ENCODE measurements at places on chromosomes 6 and 20. TPM values are rescaled to one million over a fixed set of nuclear protein-coding genes. Genes with fewer than 3 reads are reported as not detected.

DNA sequence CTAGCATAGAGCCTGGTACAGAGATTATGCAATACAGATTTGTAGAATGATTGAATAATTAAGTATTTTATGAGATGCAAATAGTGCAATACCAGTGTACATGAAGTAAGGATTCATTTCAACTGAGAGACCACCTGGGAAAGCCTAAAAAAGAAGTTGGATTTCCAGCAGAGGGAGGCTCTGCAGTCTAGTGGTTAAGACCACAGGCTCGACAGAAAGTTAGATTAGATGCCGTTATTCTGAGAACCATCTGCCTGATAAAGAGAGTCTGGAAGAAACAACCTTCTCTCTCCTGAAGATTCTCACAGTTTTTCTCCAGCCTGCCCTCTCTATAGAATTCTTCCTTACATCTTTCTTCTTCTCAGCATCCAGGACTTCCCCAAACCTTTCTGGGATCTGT lies 13.6 kb upstream of the TNFRSF21 start:
- no peak overlapping the region for H3K27ac ChIP-seq
- no peak for DNase-seq
- H3K4me3 ChIP-seq = no peak overlapping the region
- no peaks in the 10 kb centered on the region for H3K4me1 ChIP-seq
- no peaks in the 10 kb centered on the region for H3K36me3 ChIP-seq

- DNase-seq = no peak
- H3K27ac ChIP-seq = no peak overlapping the region
- H3K4me1 ChIP-seq = no peaks in the 10 kb centered on the region
- H3K36me3 ChIP-seq = no peaks in the 10 kb centered on the region
Observed at GRCh38 chr6:75169689-75170586, 35.9 kb downstream of the COL12A1 start.

The PCMTD2 gene
- total RNA-seq = 34.5 TPM

GRCh38 chr6:138429761-138430160 lies 25.7 kb downstream of the HEBP2 start:
- no peaks in the 10 kb centered on the region for H3K36me3 ChIP-seq
- DNase-seq = no peak
- no peak overlapping the region for H3K27ac ChIP-seq
- no peak overlapping the region for H3K4me3 ChIP-seq

- H3K27ac ChIP-seq = no peak overlapping the region
- H3K27me3 ChIP-seq = no peaks in the 10 kb centered on the region
- H3K4me3 ChIP-seq = no peak overlapping the region
Observed at GRCh38 chr20:42074944-42075343, 456.8 kb upstream of the CHD6 start.

The SLC22A7 gene
- total RNA-seq = 0.80 TPM

DNA sequence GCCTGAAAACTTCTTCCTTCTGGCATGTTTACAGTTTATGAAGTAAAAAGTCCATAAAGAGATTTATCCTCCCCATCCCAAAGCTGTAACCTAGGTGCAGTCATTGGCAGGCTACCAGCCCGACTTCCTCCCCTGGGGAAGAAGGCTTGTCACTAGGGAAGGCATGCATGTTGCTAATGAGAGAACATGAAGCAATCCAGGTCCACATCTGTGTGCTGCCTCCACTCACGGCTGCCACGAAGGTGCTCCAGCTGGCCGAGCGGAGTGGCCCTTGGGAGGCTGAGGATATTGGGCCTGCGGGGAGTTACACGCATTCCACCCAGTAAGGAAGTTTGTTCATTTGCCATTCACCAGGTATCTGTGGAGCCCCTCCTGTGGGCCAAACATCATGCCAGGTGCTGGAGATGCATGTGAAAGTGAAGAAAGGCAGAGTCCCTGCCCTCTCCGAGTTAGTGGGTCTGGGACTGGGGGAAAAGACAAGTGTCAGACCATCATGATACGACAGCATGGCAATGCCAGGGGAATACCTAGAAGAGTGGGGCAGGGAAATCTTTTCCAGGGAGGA lies 257.0 kb downstream of the NRN1 start:
- no peak overlapping the region for H3K27ac ChIP-seq
- DNase-seq = no peak
- no peak overlapping the region for H3K4me3 ChIP-seq
- H3K36me3 ChIP-seq = no peaks in the 10 kb centered on the region
- H3K27me3 ChIP-seq = no peaks in the 10 kb centered on the region

GRCh38 chr6:71476371-71476770 lies 187.8 kb downstream of the OGFRL1 start:
- H3K27me3 ChIP-seq = no peaks in the 10 kb centered on the region
- H3K36me3 ChIP-seq = no peaks in the 10 kb centered on the region
- no peak overlapping the region for H3K27ac ChIP-seq
- H3K4me1 ChIP-seq = no peaks in the 10 kb centered on the region
- H3K4me3 ChIP-seq = no peak overlapping the region

DNA sequence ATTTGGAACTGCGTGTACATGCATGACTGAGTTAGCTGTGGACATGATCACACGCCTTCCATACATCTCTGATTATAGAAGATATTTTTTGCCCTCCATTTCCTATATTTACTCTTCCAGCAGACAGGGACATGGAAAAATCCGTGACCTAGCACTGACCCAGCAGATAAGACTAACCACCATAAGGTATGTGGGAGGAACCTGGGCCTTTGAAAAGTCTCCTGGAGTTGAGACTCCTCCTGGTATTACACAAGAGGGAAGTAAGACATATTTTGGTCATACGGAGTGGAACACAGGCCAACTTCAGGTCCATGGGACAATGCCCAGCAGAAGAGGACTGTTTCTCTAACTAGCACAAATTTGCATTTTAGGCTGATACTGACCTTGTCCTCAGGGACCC lies 13.7 kb upstream of the SIRPB1 start:
- no peak overlapping the region for H3K27ac ChIP-seq
- no peak for DNase-seq

- no peak overlapping the region for H3K4me3 ChIP-seq
- DNase-seq = no peak
- no peaks in the 10 kb centered on the region for H3K36me3 ChIP-seq
- H3K27me3 ChIP-seq = no peaks in the 10 kb centered on the region
- H3K4me1 ChIP-seq = no peaks in the 10 kb centered on the region
- H3K27ac ChIP-seq = no peak overlapping the region
Observed at GRCh38 chr6:62492192-62492822, 206.3 kb upstream of the KHDRBS2 start.

The SRSF12 gene
- total RNA-seq = not detected

- no peaks in the 10 kb centered on the region for H3K36me3 ChIP-seq
- DNase-seq = peak; percentile 84
- no peaks in the 10 kb centered on the region for H3K4me1 ChIP-seq
- H3K27ac ChIP-seq = no peak overlapping the region
- H3K27me3 ChIP-seq = no peaks in the 10 kb centered on the region
Observed at GRCh38 chr20:19692685-19693119, 65.4 kb upstream of the RIN2 start.

DNA sequence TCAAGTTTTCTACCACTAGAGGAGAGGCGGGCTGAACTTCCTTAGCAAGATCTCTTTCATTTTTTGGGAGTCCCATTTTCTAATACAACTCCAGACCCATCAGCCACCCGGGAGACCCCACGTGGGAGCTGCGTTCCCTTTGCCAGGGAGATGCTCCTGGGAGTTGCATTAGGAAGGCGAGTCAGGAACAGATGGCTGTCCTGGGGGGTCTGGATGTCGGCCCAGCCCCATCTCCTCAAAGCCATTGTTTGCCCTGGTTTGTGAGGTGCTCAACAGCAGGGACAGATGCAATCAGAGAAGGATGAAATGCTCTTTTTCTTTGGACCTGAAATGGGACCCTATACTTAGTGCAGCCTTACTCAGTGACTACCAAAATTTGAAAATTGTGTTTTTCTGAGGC lies 39.4 kb downstream of the CARMIL1 start:
- DNase-seq = no peak
- H3K4me1 ChIP-seq = no peaks in the 10 kb centered on the region
- no peaks in the 10 kb centered on the region for H3K36me3 ChIP-seq
- no peak overlapping the region for H3K27ac ChIP-seq
- no peak overlapping the region for H3K4me3 ChIP-seq
- H3K27me3 ChIP-seq = no peaks in the 10 kb centered on the region

The GPX5 gene
- not detected for total RNA-seq

DNA sequence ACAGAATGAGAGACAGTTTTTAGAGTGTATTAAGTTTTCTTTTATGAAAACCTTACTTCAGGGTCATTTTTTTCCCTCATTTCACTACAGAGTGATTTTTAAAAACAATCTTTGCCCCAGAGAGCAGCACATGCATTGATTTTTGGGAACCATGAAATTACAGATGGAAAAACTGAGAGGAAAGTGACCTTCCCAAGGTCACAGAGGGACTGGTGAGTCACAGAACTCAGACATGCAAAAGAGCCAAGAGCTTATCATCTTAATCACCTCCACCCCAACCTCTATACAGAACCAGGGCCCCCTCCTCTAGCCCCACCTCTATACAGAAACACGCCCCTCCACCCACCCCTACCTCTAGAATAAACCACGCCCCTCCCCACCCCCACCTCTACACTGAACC lies 10.7 kb downstream of the PXMP4 start:
- H3K27me3 ChIP-seq = no peaks in the 10 kb centered on the region
- H3K27ac ChIP-seq = no peak overlapping the region
- H3K4me3 ChIP-seq = no peak overlapping the region
- H3K36me3 ChIP-seq = peaks cover 56% of the 10 kb centered on the region
- DNase-seq = no peak

- H3K27me3 ChIP-seq = no peaks in the 10 kb centered on the region
- DNase-seq = peak; percentile 37
- H3K27ac ChIP-seq = no peak overlapping the region
- no peak overlapping the region for H3K4me3 ChIP-seq
Observed at GRCh38 chr20:36499211-36499610, 42.1 kb upstream of the MYL9 start.

DNA sequence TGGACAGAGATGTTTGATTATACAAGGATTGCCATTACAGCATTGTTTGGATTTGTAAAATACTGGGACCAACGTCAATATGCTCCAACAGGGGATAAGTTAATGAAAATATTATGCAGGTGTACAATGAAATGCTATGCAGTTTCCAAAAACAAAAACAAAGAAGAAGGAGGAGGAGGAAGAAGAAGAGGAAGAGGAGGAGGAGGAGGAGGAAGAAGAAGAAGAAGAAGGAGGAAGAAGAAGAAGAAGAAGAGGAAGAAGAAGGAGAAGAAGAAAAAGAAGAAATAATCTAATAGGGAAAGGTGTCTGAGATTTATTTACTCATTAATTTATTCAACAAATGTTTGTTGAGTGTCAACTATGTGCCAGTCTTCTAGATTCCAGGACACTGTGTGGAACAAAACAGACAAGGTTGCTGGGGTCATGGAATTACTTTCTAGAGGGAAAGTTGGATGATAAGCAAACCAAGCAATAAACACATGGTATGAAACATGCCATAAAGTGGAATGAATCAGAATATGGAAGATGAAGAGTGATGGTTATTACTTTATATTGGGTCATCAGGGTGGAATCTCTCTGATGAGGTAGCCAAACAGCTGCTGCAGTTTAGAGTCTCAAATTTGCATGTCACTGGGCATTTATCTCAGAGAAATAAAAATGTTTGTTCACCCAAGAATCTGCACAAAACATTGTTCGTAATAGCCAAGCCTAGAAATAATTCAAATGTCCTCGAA lies 6.3 kb upstream of the TRIM27 start:
- H3K36me3 ChIP-seq = no peaks in the 10 kb centered on the region
- no peak overlapping the region for H3K4me3 ChIP-seq
- no peaks in the 10 kb centered on the region for H3K4me1 ChIP-seq
- H3K27me3 ChIP-seq = no peaks in the 10 kb centered on the region
- no peak for DNase-seq
- no peak overlapping the region for H3K27ac ChIP-seq

- no peaks in the 10 kb centered on the region for H3K4me1 ChIP-seq
- no peak overlapping the region for H3K4me3 ChIP-seq
- no peak for DNase-seq
- no peak overlapping the region for H3K27ac ChIP-seq
Observed at GRCh38 chr6:34095741-34096140, 50.1 kb downstream of the GRM4 start.

DNA sequence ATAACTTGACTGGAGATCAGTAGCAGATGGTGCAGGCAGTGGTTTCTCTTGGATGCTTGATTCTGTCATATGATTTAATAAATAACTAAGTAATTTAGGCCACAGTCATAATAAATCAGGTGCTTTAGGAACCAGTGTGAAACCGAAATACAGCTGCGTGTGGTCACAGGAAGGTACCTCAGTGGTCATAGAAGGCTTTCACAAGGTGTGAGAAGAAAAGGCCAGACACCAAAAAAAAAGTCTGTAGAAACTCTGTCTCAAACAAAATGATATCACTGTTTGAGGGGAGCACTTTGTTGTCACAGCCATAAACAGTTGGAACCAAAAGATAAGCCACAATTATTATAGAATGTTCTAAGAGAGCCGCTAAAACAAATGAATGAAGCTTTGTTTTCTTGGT lies 56.5 kb downstream of the ARMC2 start:
- H3K4me3 ChIP-seq = no peak overlapping the region
- no peaks in the 10 kb centered on the region for H3K36me3 ChIP-seq
- H3K27me3 ChIP-seq = no peaks in the 10 kb centered on the region
- DNase-seq = peak; percentile 65

DNA sequence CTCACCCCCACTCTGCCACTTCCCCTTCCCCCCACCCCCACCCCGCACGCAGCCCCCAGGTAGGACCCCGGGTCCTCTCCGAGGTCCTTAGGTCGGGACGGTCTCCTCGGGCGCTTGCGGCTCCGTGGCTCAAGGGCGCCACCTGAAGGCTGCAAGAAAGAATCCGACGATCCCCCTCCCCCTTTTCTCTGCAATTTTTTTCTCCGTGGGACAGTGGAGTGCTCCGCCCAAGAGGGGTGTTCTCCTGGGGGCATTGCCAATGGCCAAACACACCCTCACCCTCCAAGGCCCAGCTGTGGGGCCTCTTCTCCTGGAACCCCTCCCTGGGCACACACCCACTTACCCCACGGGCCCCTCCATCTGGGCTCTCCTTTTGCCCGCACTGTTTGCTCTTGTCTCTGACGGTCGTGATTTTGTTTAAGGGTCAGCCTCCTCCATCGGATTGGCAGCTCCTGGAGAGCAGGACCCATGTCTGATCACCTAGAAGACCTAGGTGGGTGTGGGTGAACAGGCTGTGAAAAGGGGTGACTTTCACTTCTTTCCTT lies 1.1 kb upstream of the TMEM74B start:
- peak overlapping the region; percentile 49 for H3K4me3 ChIP-seq
- H3K27ac ChIP-seq = peak overlapping the region; percentile 62
- H3K36me3 ChIP-seq = peaks cover 5% of the 10 kb centered on the region
- peak; percentile 72 for DNase-seq
- peaks cover 3% of the 10 kb centered on the region for H3K4me1 ChIP-seq
- no peaks in the 10 kb centered on the region for H3K27me3 ChIP-seq

DNA sequence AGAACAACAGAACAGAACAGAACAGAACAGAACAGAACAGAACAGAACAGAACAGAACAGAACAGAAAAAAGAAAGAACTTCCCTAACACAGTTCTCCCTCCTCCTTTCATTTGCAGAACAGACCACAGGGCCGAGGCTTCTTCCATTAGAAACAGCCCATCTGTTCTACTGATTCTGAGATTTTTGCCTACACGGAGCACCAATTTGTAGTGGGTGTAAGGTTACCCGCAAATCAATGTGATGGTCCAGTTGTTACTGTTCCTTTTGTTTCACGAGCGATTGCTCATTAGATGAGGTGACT lies 734 bp upstream of the OGFRL1 start:
- no peaks in the 10 kb centered on the region for H3K36me3 ChIP-seq
- peak overlapping the region; percentile 82 for H3K27ac ChIP-seq
- no peak for DNase-seq
- peak overlapping the region; percentile 66 for H3K4me3 ChIP-seq
- no peaks in the 10 kb centered on the region for H3K27me3 ChIP-seq

- no peak for DNase-seq
- no peaks in the 10 kb centered on the region for H3K36me3 ChIP-seq
- H3K4me3 ChIP-seq = peak overlapping the region; percentile 63
- peak overlapping the region; percentile 83 for H3K27ac ChIP-seq
Observed at GRCh38 chr20:56391596-56392131, 351 bp downstream of the AURKA start.

The POU5F1 gene
- 14.9 TPM for total RNA-seq
